Hippocampal formation (tissue), 2 donors: ENCODE measurements at places on chromosomes 2 and 18.

DNA sequence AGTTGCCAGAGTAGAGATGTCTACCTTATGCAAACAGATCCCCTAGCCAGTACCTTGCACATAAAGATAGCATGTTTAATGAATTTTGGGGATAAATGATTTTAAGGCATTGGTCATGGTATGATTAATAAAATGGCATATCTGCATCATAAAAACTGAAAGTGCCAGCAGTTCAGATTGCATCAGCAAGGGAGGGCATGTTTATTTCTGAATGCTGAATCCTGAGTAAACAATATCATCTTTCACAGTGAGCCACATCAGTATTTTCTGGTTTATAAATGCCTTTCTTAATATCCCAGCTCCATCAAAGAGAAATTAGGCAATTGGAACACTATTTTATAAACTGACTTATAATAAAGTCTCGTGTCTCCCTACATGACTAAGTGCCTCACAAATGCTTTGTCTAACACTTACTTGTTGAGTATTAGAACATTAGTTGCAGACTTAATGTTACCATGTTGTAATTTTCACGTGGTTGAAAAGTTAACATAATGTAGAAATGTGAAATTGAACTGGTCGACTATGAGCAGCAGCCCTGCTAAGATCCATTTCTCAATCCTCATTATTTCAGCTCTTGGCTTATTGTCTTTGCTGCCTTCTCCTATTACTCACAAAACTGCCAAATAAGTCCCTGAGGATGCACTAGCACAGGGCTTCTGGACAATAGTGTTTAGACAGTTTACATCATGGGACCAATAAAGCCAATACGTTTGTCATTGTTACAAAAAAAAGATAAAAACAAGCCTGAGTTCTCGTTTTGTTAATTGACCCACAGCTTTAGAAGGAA lies 48.0 kb downstream of the LANCL1 start:
- no peak for DNase-seq

DNA sequence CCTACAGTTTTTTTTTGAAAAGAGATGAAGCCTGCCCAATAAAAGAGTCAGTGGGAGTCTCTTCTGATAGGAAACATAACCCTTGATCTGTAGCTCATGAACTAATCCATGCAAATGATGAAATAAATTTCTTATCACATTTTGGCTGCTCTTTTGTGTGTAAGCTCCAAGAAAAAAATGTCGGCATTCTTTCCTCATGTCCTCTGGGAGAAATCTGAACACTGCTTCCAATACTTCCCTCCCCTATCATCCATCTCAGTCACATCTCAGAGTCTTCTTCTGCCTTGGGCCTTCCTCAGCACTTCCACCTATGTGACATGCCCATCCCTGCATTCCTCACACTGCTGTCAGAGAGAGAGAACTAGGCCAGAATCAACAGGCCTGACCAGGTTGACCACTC lies 395.7 kb upstream of the ST6GAL2 start:
- no peak for DNase-seq

- DNase-seq = no peak
Measured at GRCh38 chr2:61802548-61802947, 51.3 kb downstream of the FAM161A start.

DNA sequence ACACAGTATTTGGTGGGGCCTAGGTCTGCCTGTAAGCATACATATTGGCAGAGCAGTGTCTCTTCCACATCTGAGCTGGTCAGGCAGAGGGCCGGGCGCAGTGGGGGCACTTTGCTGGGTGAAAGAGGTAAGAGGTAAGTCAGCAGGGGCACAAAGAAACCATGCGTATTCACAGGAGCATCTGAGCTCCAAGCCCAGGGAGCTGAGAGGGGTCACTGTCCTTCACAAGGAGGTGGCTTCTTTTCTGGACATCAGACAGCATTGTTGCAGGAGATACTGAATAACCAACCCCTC lies 201.7 kb downstream of the AGAP1 start:
- DNase-seq = no peak

- DNase-seq = no peak
Measured at GRCh38 chr18:68707646-68708045, 7.3 kb downstream of the TMX3 start.

- DNase-seq = peak; percentile 84
Measured at GRCh38 chr2:158753641-158754611, 41.2 kb upstream of the DAPL1 start.

GRCh38 chr2:119849838-119850565 lies 90.3 kb downstream of the PTPN4 start:
- DNase-seq = no peak

DNA sequence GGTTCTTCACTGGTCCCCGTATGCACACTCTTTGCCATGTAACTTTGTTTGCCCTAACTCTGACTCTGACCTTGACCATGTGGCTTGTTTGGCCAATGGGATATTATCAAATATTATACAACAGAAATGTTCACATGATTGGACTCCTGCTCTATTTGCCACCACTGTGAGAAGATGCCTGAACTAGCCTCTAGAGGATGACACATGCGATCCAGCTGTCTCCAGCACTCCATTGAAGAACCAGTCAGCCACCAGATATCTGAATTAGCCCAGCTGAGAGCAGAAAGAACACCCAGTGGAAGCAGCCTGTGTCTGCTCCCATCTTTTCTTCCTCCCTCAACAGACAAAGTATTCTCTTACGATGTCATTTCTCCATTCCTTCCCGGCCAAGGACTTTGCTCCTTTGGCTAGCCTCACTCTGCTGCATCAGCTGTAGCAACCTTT lies 412.1 kb downstream of the IRS1 start:
- DNase-seq = no peak

DNA sequence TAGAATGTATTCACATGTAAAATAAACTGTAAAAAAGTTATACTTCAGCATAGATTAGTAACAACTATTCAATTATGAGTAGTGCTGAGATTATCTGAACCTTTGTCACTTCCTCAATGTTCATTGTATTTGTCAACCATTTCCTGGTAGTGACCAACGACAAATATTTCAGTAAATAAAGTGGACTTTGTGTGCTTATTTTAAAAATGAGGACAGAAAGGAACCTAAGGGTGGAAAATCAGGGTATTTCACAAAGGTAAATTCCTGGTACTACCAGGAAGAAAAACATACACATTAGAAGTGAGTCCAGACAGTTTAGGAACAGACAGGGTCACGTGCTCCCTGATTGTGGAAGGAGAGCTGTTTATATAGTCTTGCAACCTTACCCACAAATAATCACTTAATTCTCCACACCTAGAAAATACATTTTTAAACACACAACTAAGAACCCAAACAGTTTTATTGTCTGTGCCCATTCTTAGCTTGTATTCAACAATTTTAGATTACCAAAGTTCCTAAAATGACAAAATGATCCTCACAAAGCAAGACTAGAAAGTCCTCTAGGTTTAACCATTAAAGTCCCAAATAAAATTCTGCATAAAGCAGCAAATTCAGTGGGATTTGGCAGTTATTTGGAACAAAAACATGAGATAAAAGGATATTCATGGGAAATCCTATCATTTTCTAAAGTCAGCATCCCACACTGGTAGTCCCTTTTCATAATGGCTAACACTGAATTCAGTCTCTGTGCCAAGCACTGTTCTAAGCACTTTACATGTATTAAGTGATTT lies 28.2 kb downstream of the PELI1 start:
- no peak for DNase-seq
